Uterus (tissue), 4 donors: ENCODE measurements at places on chromosomes 3 and 15. TPM values are rescaled to one million over a fixed set of nuclear protein-coding genes. Genes with fewer than 3 reads are reported as not detected.

DNA sequence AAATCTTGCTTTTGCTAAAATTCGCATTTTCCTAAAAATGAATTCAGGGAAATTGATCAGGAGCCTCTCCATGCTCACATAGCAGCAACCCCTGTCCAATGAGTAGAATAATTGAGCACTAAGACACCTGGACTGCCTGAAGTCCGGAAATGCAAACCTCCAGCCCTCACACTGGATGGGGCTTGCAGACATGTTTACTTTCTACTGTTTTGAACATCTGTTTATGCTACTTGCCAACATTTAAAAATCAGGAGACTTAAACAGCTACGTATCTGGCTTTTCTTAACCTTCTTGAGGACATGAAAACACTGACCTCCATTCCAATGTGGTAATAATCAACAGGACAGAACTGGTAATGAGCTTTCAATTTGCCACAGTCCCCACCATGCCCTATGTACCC is 184.4 kb downstream of the SHOX2 start:
- H3K4me3 ChIP-seq = no peak overlapping the region
- H3K27me3 ChIP-seq = no peaks in the 10 kb centered on the region
- no peak for DNase-seq
- no peaks in the 10 kb centered on the region for H3K4me1 ChIP-seq
- H3K27ac ChIP-seq = no peak overlapping the region
- H3K36me3 ChIP-seq = no peaks in the 10 kb centered on the region

DNA sequence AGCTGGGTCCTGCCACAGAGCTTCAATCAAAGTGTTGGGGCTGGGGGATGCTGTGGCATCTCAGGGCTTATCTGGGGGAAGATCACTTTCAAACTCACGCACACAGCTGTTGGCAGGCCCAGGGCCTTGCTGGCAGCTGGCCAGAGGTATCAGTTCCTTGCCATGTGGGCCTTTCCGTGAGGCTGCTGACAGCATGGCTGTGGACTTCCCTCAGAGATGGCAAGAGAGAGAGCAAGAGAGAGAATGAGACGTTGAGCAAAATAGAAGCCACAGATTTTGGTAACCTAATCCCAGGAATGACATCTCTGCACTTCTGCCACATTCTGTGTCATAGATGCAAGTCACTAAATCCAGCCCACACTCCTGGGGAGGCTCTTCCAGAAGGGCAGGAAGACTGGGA is 91.0 kb downstream of the TPRG1 start:
- H3K4me1 ChIP-seq = no peaks in the 10 kb centered on the region
- no peak overlapping the region for H3K27ac ChIP-seq
- H3K27me3 ChIP-seq = no peaks in the 10 kb centered on the region
- H3K36me3 ChIP-seq = no peaks in the 10 kb centered on the region
- H3K4me3 ChIP-seq = no peak overlapping the region
- DNase-seq = no peak

- H3K4me3 ChIP-seq = no peak overlapping the region
- no peaks in the 10 kb centered on the region for H3K4me1 ChIP-seq
- no peaks in the 10 kb centered on the region for H3K27me3 ChIP-seq
- no peak overlapping the region for H3K27ac ChIP-seq
Measured at GRCh38 chr3:123113889-123114450, 47.1 kb downstream of the PDIA5 start.

- no peaks in the 10 kb centered on the region for H3K4me1 ChIP-seq
- H3K27me3 ChIP-seq = no peaks in the 10 kb centered on the region
- H3K36me3 ChIP-seq = no peaks in the 10 kb centered on the region
- H3K27ac ChIP-seq = no peak overlapping the region
- no peak for DNase-seq
Measured at GRCh38 chr15:55279100-55279745, 10.4 kb downstream of the RAB27A start.

GRCh38 chr3:186487819-186488218 is 56.4 kb downstream of the CRYGS start:
- no peak for DNase-seq
- H3K4me3 ChIP-seq = no peak overlapping the region
- H3K4me1 ChIP-seq = no peaks in the 10 kb centered on the region
- no peaks in the 10 kb centered on the region for H3K36me3 ChIP-seq
- H3K27me3 ChIP-seq = no peaks in the 10 kb centered on the region
- no peak overlapping the region for H3K27ac ChIP-seq

DNA sequence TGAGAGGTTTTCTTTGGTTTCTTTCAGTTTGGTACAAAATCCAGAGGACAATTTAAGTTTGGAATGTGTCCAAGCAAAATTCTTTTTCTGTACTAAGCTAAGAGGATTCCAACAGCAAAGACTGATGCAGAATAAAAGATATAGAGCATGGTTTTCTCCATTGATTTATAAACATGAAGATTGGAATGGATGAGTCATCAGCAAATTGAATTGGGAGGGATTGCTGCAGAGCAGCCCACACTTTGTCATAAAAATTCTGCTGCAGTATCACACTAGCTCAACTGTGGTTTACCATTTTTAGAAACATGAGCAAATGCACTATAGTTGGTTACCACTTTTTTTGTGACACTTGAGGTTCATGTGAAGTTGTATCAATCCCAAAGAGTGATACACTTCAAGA is 16.1 kb upstream of the LARP6 start:
- DNase-seq = no peak
- no peak overlapping the region for H3K4me3 ChIP-seq
- H3K27ac ChIP-seq = peak overlapping the region; percentile 7
- no peaks in the 10 kb centered on the region for H3K27me3 ChIP-seq
- no peaks in the 10 kb centered on the region for H3K36me3 ChIP-seq
- peaks cover 8% of the 10 kb centered on the region for H3K4me1 ChIP-seq

MFSD1 gene
- 52.0 TPM for total RNA-seq

MESP2 gene
- not detected for total RNA-seq

COL6A5 gene
- 1.7 TPM for total RNA-seq
